Thoracic aorta (tissue), 2 donors: ENCODE measurements at places on chromosomes 5 and 9. TPM values are rescaled to one million over a fixed set of nuclear protein-coding genes. Genes with fewer than 3 reads are reported as not detected.

The ACOT12 gene
- total RNA-seq = not detected

The PCDHB6 gene
- total RNA-seq = 3.8 TPM

The DMRT3 gene
- total RNA-seq = not detected

The HTR1A gene
- 0.78 TPM for total RNA-seq

The TAF11L5 gene
- total RNA-seq = not detected

The HACD4 gene
- total RNA-seq = 8.4 TPM

The GTF3C5 gene
- 40.6 TPM for total RNA-seq

The SLC6A19 gene
- total RNA-seq = not detected

DNA sequence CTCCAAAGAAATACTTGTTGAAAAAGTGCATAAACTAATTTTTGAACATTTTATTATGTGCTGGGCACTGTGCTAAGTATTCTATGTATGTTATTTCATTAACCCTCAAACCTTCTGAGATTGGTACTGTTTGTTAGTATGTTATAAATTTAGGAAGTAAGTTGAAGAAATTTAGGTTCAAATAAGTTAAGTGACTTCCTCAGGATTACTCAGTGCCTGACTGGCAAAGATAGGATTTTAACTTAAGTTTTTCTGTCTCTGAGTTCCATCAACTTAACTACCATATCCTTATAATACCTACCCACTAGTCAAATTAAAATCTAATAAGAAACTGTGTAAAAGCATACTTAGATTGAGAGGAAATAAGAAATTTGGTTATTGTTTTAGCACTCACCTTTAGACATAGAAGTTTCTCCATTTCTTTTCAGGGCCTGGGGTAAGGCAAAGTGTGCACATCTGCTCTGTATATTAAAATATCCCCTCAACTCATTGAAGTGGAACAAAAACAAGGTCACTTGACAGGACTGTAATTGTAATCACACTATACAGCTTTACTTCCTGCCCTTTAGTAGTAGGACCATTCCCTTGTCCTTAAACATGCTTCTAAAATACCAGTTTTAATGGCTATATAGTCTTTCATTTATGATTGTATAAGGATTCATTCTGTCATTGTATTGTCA lies 15.2 kb downstream of the TGFBR1 start:
- DNase-seq = no peak

- DNase-seq = no peak
These were observed 1.1 kb downstream of the CFAP90 start for GRCh38 chr5:7849681-7850394.

DNA sequence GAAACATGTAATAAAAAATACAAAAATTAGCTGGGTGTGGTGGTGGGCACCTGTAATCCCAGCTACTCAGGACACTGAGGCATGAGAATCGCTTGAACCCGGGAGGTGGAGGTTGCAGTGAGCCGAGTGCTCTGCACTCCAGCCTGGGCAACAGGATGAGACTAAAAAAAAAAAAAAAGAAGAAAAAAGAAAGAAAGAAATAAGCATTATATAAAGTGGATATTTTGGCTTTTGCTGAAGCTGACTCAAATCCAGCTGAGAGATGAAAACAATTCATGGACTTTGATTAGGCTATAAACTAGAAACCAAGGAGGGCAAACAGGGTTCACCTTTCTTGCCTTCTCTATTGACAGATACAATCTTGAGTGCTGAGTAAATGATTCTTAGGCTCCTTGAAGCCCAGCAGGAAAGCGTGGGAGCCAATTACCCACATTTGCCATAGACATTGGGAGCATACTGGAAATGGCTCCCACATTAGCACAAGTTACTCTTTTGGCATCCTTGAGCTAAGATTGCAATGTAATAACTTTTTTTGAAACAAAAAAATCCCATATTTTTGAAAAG lies 2.4 kb upstream of the BTF3 start:
- DNase-seq = no peak

DNA sequence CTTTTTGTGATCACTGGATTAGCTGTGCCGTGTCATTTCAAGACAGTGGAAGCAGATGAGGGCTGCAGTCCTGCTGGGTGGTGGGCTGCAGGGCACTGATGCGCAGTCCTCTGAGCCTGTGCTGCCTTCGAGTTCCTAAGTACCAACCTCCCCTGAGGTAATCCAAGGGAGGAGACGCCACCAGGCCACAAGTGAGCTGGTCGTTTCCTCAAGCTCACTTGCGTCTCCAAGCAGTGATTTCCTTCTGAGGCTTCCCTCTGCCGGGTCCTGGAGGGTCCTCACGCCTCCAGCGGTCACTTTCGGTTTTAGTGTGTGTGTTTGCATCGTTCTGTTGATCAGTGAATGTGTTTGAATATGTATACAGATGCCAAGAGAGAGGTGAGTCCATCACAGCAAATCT lies 115.7 kb downstream of the TRIO start:
- no peak for DNase-seq

GRCh38 chr5:36876965-36877666 lies 547 bp downstream of the NIPBL start:
- no peak for DNase-seq

DNA sequence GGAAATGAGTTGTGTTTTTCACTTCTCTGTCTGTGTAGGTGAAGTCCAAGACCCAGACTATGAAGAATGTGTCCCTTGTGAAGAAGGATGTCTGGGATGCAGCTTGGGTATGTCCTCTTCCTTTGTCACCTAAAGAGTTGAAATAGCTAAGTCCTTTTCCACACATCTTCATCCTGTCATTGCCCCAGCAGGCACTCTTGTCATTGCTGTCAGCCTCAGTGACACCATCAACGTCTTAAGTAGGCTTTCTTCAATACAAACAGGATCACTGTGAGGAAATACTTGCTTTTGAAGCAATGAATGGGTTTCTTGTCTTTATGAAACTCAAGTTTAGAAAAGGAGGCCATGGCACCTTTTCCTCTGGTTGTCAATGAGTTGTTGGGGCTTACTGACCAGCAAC lies 153.6 kb downstream of the RFK start:
- DNase-seq = no peak

GRCh38 chr5:178221282-178221681 lies 11.3 kb downstream of the PHYKPL start:
- no peak for DNase-seq

GRCh38 chr5:81631124-81631523 lies 119.8 kb downstream of the SSBP2 start:
- no peak for DNase-seq

- no peak for DNase-seq
These were observed 482.1 kb upstream of the ZNF608 start for GRCh38 chr5:125228363-125229070.

DNA sequence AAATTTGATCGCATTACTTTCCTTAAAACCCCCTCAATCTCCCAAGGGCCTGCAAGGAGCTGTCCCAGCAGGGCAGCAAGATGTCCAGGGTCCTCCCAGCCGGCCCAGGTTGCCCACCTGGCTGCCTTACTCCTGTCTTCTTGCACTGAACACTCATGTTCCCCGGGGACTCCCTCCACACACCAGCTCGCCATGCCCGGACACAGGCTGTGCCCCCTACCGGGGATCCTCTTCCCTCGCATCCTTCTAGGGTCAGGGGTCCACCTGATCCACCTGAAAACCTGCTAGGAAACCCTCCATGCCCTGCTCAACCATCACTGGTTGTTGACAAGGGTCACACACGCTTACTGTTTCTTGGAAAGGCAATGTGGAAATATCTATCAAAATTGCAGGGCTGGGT lies 172.0 kb upstream of the MSX2 start:
- DNase-seq = no peak

- DNase-seq = no peak
These were observed 17.6 kb upstream of the UNC5A start for GRCh38 chr5:176792655-176793342.

GRCh38 chr5:163642904-163643303 lies 137.5 kb downstream of the MAT2B start:
- DNase-seq = no peak

DNA sequence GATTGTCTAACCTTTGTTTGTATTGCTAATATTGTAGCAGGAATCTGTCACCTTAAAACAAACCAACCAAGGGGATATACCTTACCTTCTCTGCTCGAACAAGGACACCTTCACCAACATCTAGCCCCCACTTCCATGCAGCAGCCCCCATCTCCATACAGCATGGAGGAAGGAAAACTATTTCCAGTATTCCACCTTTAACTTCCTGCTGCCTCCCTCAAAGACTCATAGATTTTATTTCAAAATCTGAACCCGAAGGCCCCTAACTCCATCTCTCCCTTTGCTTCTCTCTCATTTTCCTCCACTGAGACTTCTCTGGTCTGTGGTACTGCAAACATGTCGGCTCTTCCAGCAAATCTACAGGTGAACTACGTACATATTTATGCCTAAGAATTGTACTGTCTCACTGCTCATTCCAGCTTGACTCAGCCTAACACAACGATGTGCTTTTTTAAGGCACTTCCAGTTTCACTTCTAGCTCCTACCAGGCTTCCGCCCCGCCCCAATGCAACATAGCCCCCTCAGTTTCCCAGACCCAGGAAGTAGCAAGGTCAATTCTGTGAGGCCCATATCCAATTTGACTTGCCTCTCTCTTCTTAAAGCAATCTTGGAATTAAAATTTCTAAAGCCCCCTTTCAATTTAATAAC lies 70.7 kb upstream of the RNF38 start:
- DNase-seq = no peak

DNA sequence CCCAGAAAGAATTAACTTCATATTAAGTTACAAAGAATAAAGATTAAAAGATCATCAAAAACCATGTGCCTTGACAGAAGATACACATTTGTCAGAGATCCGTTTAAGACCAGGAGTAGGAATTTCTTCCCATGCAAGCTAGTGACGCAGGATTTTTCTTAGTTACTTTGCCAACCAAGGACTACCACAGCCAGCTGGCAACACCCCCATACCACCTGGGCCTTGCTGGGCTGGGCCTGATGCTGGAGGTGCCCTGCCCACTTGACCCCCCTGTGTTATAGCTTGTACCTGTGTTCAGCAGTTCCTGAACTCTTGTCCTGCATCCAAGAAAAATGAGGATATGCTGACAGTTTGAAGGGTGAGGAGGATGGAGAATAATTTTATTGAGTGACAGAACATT lies 290.9 kb upstream of the SMC2 start:
- no peak for DNase-seq

GRCh38 chr5:136811551-136811950 lies 446.2 kb upstream of the TRPC7 start:
- DNase-seq = no peak
